ENCODE measurements at places on chromosomes 4 and X.

GRCh38 chr4:78186597-78187543 lies 129.7 kb downstream of the FRAS1 start:
- no peak for DNase-seq

DNA sequence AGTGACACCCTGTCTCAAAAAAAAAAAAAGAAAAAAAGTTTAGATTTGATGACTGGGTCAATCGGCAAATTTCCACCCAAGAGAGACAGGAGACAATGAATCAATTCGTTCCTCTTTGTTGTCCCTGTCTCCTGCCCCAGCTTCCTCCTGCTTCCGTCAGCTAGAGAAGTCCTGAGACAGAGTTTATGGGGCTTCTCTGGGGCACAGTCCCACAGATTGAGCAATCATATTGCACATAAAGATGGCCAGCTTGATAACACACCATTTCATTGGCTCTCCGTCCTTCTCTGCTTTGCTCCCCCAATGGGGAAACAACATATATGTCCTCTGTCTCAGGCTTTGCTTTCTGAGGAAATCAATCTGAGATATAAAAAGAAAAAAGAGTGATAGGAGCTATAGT lies 78.4 kb upstream of the FUNDC1 start:
- no peak for DNase-seq

GRCh38 chr4:2340272-2341061 lies 78.0 kb downstream of the ZFYVE28 start:
- DNase-seq: no peak

DNA sequence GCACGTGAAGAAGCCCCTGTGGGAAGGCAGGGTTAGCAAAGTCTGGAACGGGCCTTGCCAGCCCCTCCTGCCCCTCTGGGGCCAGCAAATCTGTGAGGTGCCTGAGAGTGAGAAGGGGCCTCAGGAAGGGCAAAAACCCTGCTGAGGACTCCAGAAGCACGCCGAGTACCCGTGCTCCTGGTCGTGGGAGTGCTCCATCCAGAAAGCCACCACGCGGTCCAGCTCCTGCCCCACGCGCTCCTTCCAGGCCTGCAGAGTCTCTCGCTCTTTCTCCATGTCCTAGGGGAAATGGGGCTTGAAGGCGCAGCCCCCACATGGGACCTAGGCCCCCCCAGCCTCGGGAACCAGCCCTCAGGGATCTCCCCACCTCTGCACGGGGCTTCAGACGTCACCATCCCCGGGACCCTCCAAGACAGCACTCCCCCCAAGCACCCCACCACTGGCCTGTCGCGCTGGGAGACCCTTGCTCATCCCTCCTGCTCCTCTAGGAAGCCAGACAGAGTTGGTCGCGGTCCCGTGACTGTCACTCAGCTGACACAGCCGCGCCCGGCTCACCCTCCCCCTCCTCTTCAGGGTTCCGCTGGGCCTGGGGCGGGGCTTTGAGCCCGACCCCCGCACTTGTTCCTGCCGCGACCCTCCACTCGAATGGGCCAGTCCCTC lies at the start of gene RENBP:
Gene RENBP, minus strand, starts transcription at position 504 of the 660 bp plus-strand sequence. Its CDS starts 33 bp downstream, at position 471.
- DNase-seq: no peak

DNA sequence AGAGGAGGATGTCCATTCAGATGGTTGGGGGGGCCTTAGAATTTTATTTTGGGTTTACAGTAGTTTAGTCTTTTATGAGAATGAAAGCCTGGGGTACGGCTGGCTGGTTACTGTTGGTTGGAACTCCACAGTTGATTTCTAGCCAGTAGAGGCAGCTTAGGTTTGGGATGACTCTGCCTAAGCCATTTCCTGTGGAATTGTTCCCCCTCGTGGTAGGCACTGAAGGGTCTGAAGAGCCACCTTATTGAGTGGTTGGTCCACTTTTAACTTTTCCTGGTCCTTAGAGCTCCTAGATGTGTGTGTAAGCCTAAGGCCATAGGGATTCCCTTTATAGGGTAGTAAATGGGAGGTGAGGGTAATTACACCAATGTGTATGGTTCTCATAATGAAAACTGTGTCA lies 19.7 kb downstream of the SPIN3 start:
- DNase-seq: peak; percentile 33

GRCh38 chrX:113048896-113049295 lies 208.3 kb upstream of the AMOT start:
- no peak for DNase-seq

DNA sequence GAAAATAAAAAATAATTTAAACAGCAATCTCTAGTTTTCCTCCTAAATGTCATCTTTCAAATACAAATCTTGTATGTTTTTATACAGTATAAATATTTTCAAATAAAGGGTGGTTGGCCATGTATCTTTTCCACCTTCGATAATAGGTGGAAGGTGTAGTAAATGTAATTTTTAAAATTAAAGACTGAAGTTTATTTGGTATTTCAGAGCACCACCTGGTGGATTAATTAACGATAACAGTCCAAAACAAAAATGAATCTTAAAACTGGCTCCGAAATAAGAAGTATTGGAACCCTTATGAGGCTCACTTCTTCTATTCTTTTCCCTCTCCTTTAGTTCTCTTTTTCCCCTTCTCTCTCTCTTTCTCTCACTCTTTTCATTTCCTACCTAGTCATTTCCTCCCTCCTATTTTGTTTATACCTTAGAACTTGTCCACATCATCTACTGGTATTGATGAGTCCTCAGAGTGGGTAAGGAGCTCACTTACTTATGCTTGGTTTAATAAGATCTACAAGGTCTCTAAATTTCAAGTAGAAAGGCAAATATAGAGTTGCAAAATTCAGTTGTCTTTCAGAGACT lies 82.9 kb upstream of the EXOC1L start:
- DNase-seq: peak; percentile 31

DNA sequence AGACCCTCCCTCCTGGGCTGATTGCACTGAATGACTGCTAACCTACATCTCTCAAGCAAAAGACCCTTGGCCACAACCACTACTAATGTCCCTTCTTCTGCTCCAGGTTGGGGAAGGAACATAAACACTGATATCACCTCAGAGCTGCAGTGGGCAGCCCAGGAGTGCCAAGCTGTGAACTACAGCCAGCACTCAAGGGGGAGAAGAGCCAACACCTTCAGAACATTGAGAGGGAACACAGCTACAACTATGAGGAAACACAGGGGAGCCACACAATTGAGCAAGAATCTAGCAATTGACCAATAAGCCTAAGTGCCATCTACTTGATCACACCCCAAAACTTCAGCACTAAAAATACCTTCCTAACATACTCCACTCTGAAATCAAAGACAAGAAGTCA lies 222.8 kb downstream of the SPATA18 start:
- DNase-seq: no peak

All from fibroblast of the aortic adventitia (primary cell).